ENCODE measurements at places on chromosomes 11 and 22. TPM values are rescaled to one million over a fixed set of nuclear protein-coding genes. Genes with fewer than 3 reads are reported as not detected.

DNA sequence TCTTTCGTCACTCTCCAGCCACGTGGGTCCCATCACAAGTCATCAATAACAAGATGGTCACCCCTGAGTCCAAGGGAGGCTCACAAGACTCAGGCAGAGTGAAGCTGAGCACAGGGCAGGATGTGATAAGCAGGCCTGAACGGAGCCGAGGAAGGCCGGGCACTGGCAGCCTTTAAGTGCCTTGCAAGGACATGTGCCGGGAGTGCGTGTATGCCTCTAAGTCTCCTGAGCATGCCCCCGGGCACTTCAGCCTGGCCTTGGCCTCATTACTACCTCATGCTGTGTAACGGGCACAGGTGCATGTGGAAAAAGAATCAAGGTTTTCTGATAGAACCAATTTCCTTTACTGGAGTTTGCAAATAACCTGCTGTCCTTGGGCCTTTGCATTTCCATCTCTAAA is 55.8 kb downstream of the UBASH3B start:
- DNase-seq, result no peak

- DNase-seq, result no peak
These were observed 20.0 kb downstream of the SYT13 start for GRCh38 chr11:45265969-45266675.

Gene PITPNB
- total RNA-seq, result 87.7 TPM

DNA sequence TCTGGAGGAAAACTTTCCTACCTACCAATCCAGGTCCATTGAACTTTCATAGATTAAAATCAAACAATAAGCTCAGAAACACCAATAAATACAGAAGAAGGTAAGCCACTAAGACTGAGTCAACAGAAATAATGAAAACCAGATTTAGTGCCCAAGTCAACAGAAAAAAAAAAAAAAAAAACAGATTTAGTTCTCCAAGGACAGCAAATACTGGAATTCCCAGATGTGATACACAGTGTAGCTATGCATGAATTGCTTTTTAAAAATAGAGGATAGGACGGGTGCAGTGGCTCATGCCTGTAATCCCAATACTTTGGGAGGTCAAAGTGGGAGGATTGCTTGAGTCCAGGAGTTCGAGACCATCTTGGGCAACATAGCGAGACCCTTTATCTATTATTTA is 15.7 kb downstream of the DMC1 start:
- DNase-seq, result no peak

Gene KCNJ1
- not detected for total RNA-seq

DNA sequence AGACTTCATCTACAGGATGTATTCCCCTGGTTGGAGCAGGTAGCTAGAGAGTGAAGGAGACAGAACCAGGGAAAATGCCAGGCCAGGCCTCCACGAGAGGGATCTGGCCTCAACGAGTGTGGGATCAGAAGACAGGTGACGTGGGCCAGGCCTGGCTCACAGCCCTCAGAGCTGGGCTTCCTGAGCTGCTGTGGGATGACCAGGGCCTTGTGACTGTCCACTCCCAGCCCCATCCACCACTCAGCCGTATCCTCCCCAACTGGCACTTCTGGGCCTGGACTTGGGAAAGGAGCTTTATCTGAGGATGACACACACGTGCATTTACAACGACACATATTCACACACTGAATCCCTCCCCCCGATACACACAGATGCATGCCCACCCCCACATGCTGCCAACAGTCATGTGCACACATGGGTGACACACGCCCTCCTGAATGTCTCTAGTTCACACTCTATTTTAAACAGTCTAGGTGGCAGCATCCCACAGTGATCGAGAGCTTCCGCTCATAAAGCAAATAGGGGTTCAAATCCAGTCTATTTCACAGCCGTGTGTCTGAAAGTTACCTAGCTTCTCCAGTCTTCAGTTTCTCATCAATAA is 93.1 kb downstream of the TP53I11 start:
- no peak for DNase-seq

DNA sequence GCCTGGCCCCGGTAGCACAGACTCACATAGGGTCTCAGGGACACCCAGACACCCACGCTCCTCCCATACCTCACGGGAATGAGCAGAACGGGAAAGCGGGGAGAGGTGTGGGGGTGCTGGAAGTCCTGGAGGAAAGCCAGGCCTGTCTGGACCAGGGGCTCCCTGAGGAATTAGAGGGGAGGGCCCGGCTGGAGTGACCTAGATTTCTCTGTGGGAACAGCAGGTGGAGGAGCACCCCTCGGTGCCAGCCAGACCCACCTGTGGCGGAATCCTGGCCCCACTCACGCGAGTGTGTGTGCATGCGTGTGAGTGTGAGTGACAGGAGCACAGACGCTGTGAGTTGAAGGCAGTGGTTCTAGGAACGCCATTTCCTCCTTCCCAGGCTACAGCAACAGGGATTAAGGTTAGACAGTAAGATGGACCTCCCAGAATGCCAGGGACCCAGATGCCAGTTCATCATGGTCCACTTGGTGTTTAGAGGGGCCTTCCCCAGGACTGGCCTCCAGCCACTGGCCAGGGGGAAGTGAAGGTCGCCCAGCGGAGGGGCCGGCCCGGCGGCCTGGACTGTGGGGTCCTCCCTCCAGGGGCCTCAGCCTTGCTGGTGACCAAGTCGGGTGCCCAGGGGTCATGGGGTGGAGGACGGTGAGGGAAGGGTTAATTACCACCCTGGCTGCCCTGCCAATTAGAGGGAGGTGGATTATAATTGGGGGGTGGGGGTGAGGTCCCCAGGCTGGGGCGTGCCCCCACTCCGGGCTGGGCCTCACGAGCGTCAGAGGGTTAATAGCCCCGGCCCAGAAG is 1.0 kb downstream of the PKP3 start:
- DNase-seq, result no peak

GRCh38 chr22:31952472-31952871 is 8.1 kb downstream of the YWHAH start:
- no peak for DNase-seq

Gene PHF21A
- 36.2 TPM for total RNA-seq

GRCh38 chr11:126570489-126570888 is 215.0 kb downstream of the ST3GAL4 start:
- no peak for DNase-seq

Gene MEI1
- total RNA-seq, result 27.7 TPM

Gene FAM83F
- 1.5 TPM for total RNA-seq

Gene NLRP10
- total RNA-seq, result not detected

- no peak for DNase-seq
These were observed 7.2 kb downstream of the SUN2 start for GRCh38 chr22:38748487-38749136.

DNA sequence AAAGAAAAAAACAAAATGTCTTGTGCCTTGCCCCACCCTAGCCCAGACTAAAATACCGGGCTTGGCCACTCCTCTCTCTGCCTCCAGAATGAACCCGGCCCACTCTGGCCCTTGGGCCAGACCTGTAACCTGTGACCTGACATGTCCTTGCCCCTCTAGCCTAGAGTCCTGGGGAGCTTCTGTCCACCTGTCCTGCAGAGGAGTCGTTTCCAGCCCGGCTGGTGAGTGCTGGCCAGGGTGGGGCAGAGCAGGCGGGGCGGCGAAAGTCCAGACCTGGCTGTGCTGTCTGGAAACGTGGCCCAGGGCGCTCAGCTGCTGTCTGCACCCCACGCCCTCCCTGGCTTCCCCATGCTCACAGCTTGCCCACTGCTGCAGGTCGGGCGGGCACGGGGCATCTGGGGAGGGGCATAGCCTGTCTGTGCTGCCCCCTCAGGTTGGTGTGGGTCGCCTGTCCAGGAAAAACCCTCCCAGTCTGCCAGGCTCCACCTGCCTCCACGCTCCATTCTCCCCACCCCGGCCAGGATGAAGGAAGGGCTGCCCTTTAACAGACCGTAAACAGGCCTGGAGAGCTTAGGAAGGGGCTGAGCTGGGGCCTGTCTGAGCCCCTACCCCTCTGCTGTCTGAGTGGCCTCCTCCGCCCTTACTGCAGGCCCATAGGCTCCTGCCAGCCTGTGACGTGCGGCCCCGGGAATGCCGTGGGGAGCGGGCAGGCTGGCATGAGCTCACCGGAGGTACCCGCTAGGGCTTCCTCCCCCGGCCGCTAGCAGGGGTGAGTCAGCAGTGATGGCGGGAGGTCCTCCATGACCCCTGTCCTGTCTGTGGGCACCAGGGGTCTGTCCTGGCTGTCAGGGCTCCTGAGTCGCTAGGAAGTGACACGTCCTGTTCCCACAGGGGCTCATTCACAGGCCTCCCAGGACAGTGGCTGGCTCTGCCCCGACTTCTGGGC is 1.9 kb downstream of the CD151 start:
- peak; percentile 51 for DNase-seq

DNA sequence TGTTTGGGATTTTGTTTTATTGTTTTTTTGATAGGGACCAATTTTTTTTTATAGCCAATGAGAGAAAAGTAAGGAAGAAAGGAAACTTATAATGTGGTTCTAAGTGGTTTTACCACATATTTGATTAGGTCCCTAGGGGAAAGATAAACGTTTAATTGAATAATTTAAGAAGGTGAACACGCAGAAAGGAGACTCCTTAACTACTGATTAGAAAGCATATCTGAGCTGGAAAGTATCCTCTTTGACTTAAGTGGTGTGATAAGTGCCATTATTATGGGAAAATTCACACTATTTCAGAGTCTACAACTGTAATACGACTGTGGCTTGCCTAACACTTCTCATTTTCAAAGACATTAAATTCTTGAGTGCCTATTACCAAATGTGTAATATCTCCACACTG is 106.5 kb upstream of the GRAMD1B start:
- DNase-seq, result no peak

DNA sequence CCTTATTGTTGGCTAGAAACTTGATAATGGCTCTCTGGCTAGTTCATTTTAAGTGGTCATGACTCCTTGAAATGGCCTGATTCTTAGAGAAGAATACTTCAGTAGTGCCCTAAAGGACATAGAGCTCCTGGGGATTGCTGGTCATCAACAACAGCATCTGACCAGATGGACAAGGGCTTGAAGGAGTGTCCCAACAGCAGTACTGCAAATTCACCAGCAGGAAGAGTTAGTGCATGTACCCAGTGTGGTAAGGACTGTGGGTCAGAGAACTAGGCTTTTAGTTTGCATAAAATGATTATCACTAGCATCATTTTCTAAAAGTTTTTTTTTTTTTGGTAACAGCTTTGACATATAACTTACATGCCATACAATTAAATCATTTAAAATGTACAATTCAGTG is 39.5 kb upstream of the CUL5 start:
- DNase-seq, result no peak

DNA sequence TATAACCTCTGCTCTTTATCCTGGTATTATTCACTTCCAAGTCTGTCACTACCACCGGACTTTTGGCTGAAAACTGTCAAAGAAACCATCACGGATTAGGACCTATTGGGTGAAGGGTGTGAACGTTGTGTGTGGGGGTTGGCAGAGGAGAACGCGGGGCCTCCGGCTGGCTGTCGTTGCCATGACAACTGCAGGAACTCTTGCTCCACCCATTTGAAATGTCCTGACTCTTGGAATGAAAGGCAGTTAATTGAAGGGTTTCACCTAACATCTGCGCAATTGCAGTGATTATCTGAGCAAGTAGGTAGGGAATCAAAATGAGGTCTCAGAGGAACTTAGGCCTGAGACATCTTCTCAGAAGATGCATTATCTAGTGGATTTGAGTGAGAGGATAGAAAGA is 60.9 kb upstream of the CLMP start:
- no peak for DNase-seq

DNA sequence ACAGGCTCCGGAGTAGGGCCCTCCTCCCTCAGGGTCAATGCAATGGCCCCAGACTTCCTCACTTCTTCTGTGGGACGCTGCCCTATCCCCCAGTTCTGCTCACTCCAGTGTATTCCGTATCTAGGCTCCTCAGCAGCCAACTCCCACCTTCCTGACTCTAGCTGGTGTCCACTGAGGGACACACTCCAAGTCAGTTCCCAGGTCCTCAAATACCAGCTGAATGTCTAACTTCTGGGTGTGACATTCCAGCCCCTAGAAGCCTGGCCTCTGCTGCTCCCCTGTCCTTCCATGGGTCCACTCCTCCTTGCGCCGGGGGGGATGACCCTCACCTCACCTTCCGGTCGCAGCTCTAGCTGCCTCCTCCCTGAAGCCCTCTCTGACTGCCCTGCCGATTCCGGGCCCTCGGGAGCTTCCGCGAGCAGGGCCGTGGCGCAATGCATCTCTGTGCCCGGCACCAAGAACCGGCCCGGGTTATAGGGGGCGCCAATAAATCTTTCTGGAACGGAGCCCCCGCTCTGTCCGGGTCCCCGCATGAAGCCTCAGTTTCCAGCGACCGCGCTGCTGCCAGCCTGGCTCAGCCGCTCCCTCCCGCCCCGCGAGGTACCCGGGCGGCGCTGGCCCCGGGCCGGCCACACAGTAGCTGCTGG is 15.4 kb downstream of the BAD start:
- peak; percentile 76 for DNase-seq

Gene TMEM25
- total RNA-seq, result 15.0 TPM

DNA sequence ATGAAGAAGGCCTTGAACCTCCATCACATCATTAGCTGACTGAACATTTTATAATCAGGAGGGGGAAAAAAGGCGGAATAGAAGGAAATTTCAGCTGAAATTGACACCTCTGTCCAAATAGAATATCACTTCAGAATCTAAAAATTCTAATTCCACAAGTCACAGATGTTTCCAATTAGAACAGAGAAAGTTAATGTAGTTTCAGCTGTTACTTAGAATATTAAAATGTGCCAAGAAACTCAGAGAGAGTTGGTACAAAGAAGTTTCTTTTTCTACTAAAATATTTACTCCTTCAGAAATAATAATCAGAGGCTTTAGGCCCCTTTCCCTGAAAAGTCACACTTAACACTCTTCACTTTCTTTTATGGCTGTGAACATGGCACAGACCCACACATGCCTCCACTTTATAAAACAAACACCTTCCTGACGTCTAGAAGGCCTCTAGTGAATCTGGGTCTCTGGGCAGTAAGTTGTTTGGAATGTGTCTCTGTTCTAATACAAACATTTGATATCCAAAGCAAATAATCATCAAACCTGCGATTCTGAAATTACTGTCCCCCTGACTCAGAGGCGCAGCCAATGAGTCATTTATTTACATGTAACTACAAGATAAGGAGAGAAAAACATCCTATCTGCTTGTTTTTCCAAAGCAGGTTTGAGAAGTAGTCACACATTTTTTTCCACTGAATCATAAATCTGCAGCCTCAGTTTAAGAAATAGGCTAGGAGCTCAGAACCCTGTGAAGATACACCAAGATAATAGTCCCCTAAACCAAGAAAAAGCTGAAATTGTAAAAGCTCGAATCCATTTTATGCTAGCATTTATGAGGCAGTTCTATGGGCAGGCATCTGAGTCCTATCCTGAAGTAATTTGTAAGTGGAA is 148.4 kb downstream of the ME3 start:
- DNase-seq, result no peak

Gene TRPM5
- total RNA-seq, result not detected

GRCh38 chr11:127965939-127966668 is 621.3 kb downstream of the ETS1 start:
- DNase-seq, result no peak

Gene SPI1
- total RNA-seq, result 0.25 TPM

- DNase-seq, result no peak
These were observed 34.7 kb downstream of the CCDC83 start for GRCh38 chr11:85889676-85890579.

GRCh38 chr11:92892802-92893684 is 76.4 kb upstream of the MTNR1B start:
- no peak for DNase-seq

Gene CERK
- total RNA-seq, result 41.8 TPM

GRCh38 chr11:101321222-101321621 is 191.6 kb upstream of the PGR start:
- DNase-seq, result no peak

GRCh38 chr11:131033151-131033651 is 116.9 kb upstream of the SNX19 start:
- DNase-seq, result no peak
